Epithelial cell of proximal tubule (primary cell): ENCODE measurements at places on chromosomes 13 and 19. TPM values are rescaled to one million over a fixed set of nuclear protein-coding genes. Genes with fewer than 3 reads are reported as not detected.

DNA sequence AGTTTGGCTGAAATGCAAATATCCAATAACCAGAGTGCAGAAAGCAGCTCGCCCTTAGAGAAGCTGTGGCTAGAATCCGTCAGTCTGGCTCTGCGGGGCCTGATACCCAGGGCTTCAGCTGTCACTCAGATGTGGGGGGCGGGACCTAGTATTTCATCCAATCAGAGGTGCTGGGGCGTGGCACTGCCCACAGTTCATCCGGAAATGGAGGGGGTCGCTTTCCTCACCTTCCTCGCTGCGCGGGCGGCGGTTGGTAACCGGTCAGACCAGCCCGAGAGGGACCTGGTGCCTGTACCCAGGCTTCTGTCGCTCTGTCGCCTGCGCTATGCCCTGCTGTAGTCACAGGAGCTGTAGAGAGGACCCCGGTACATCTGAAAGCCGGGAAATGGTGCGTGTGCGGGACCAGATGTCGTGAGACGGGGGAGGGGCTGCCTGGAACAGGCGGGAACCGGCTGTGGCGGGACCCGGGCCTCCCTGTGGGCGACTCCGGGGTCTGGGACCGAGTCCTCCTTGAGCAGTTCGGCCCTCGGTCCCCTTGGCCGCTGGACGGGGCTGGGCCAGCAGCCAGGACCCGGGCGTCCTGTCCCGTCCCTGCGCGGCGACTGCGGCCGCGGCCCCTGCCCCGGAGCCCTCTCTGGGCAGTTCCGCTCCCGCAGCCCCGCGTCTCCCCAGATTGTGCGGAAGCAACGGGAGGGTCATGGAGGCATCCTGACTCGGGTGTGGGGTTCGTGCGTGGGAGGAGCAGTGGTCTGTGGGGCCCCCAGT lies at the start of gene ZNF700:
TSS of gene ZNF700 (plus strand) at position 222 of the 765 bp plus-strand sequence. CDS start at position 326, 104 bp downstream.
- DNase-seq: peak; percentile 61

DNA sequence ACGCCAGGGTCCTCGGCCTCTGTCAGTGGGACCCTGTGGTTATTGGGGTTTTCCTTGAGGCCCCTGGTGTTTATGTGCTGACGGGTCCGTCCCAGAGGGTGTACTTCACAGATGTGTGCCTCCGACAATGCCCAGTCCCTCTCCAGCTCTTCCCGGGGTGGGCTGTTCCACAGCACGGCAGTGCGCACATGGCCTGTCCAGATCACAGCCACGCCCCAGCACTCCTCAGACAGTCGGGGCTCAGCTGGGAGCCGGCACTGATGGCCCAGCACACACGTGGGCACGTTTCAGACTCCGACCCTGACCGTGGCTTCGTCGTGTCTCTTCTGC lies 16.9 kb upstream of the F7 start:
- DNase-seq: no peak

GRCh38 chr13:44165221-44165888 lies 208.3 kb upstream of the SERP2 start:
- DNase-seq: no peak

GRCh38 chr19:11025445-11025844 lies 63.8 kb upstream of the LDLR start:
- no peak for DNase-seq

DNA sequence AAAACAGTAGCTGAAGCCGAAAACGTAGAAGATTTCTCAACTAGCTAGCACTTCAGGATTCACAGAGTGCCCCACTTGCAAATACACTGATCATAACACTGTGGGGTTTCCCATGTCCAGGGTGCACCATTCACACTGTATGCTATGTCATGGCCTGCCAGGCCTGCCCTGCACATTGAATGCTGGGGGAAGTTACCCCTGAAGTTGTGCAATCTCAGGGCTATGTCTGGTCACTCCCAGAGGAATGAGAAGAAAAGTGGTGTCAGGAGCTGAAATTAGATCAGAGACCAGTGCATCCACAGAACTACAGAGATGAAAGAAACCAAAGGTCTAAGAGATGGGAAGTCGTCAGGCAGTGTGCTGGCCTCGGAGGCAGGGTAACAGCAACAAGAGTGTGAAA lies 196.8 kb downstream of the RAP2A start:
- no peak for DNase-seq

The EEF1AKMT1 gene
- 14.6 and 16.0 TPM in 2 replicates for total RNA-seq

DNA sequence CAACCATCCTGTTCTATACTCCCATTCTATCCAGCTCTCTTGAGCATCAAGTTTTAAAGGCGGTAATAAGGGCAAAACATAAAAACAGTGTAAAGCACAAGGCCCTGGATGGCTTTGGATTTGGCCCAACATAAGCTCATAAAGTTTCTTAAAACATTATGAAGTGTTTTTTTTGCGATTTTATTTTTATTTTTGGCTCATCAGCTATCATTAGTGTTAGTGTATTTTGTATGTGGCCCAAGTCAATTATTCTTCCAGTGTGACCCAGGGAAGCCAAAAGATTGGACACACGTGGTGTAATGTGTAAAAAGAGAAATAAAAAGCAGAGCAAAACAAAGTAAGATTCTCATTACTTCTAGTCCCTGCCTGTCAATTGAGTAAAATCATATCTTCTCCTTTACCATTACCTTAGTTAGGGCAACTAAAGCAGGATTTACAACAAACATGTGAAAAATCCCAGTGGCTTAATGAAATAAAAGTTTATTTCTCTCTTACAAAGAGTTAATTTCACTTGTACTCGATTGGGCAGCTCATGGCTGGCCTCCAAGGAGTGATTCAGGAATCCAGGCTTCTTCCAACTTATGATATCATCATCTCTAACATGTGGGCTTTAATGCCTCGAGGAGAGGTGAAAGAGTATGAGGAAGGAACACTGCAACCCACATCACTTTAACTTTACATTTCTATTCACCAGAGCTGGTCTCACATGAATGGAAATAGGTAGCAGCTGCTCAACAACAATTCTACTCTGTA lies 725.2 kb upstream of the SLITRK1 start:
- peak; percentile 55 for DNase-seq

DNA sequence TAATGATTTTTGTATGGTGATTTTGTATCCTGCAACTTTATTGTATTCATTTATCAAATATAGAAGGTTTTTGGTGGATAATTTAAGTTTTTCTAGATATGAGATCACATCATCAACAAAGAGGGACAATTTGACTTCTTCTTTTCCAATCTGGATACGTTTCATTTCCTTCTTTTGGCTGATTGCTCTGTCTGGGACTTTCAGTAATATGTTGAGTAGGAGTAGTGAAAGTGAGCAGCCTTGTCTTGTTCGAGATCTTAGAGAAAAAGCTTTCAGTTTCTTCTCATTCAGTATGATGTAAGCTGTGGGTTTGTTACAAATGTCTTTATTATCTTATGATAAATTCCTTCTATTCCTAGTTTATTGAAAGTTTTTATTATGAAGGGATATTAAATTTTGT lies 352.0 kb upstream of the DACH1 start:
- no peak for DNase-seq

GRCh38 chr13:98959786-98960605 lies 17.9 kb downstream of the DOCK9 start:
- DNase-seq: no peak

DNA sequence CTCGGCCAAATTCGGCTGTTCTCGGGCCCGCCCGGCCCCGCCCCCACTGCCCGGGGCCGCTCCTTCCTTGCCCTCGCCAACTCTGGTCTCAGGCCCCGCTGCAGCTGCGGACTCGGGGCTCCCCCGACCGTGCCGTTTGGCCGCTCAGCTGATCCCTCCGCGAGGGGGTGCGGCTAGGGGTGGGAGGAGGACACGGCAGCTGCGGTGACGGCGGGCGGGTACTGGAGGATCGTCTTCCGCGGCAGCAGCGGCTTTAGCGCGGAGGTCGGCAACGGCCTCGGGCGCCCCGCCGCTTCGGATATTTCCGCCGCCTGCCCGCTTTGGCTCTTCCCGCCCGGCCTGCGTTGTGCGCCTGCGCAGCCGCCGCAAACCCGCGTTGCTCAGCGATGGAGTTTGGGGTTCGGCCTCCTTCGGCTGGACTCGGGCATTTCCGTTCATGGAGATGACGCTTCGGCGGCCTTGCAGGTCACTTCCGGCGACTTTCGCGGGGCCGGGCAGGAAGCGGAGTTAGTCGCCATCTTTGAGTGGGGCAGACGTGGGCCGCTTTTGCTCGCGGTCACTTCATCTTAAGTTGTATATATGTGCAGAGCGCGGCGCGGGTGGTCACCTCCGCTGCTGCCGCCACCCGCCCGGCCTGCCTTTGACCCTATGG lies 338 bp upstream of the UBE2M start:
- DNase-seq: peak; percentile 74

The C2CD4C gene
- 0.12 TPM in 1 of 2 replicates, not detected in the other for total RNA-seq

- DNase-seq: no peak
Measured at GRCh38 chr13:26895081-26895807, 134.7 kb upstream of the GPR12 start.

DNA sequence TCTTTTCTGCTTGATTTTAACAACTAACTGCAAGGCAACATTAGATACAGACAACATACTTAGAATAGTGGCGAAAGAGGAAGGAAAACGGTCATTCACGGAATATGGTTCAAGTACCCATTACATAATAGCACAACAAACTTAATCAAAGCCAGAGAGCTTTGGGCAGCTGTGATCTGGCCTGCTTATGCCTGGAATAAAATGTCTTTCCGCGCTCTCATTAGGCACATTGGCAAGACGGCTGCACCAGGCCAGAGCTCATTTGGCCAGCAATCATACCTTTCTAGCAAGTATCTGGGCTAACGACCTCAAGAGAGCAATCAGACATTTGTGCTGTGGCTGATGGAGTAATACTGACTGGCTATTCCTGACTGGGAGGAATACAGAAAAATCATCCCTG lies 112.8 kb downstream of the NALCN start:
- DNase-seq: no peak

DNA sequence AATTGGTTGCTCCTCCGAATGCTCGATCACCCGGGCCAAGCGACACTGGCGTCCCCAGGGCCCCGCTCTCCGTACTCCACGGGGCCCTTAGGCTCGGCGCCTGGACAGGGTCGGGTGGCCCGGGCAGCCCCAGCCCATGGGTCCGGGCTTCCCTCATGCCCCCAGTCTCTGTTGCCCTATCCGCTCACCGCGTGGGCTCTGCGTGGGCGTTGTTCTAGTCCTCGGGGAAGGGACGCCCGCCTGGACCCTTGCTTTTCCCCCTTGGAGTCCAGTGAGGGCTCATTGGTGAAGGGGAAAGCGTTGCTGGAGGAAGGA lies 1.3 kb downstream of the TDRD12 start:
- no peak for DNase-seq

The SOX1 gene
- total RNA-seq: not detected in 2 replicates

DNA sequence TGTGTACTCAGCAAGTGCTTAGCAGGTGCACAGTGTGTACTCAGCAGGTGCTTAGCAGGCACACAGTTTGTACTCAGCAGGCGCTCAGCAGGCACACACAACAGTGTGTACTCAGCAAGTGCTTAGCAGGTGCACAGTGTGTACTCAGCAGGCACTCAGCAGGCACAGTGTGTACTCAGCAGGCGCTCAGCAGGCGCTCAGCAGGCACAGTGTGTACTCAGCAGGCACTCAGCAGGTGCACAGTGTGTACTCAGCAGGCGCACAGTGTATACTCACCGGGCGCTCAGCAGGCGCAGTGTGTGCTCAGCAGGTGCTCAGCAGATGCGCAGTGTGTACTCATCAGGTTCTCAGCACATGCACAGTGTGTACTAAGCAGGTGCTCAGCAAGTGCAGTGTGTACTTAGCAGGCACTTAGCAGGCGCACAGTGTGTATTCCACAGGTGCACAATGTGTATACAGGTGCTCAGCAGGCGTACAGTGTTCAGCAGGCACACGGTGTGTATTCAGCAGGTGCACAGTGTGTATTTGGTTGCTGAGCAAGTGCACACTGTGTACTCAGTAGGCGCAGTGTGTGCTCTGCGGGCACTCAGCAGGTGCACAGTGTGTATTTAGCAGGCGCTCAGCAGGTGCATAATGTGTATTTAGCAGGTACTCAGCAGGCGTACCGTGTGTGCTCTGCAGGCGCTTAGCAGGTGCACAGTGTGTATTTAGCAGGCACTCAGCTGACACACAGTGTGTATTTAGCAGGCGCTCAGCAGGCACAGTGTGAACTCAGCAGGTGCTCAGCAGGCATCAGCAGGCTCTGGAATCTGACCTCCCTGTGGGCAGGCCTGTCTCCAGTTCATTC lies 15.1 kb downstream of the CRTC1 start:
- no peak for DNase-seq

GRCh38 chr13:42905579-42905978 lies 86.5 kb downstream of the EPSTI1 start:
- DNase-seq: no peak

- no peak for DNase-seq
Measured at GRCh38 chr19:35858311-35858710, 1.6 kb downstream of the KIRREL2 start.

- no peak for DNase-seq
Measured at GRCh38 chr13:21297447-21297846, 121.0 kb downstream of the MRPL57 start.

GRCh38 chr19:41263042-41263849 lies 926 bp upstream of the HNRNPUL1 start:
- peak; percentile 10 for DNase-seq

The OR7A17 gene
- not detected in 2 replicates for total RNA-seq

DNA sequence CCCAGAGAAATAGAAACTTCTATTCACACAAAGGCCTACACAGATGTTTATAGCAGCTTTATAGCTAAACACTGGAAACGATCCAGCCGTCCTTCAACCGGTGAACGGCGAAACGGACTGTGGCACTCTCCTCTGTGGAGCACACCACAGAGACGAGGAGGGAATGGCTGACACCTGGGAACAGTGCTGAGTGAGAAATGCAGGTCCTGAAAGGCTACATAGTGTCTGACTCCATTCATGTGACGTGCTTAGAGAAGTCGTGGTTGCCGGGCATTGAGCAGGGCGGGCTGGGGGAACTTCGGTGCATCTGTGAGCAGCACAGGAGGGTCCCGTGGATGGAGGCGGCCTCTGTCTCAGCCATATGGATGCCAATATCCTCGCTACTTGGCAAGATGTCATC lies 3.1 kb upstream of the GRK1 start:
- no peak for DNase-seq

DNA sequence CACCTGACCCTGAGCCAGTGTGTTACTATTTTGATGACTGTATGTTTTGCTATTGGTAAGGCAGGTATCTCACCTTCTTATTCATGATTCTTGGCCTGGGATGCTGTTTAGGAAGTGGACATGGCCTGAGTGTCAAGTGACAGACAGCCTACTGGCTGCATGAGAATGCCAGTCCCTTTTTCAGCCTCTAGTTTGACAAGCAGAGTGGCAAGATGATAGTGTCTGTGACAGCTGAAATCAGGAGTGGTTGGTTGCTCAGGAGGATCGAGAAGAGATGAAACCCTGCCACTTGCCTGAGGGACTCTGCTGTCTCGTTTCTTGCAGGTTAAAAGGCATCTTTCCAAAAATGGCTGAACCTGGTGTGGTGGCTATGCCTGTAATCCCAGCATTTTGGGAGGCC lies 7.1 kb upstream of the ELOF1 start:
- no peak for DNase-seq

- DNase-seq: no peak
Measured at GRCh38 chr19:2249880-2250765, 1.0 kb downstream of the AMH start.

- peak; percentile 13 for DNase-seq
Measured at GRCh38 chr13:33918199-33918932, 100.4 kb downstream of the RFC3 start.

The RASIP1 gene
- total RNA-seq: 3.5 and 6.9 TPM in 2 replicates

- DNase-seq: no peak
Measured at GRCh38 chr13:75761369-75761768, 125.2 kb downstream of the LMO7 start.

The MAG gene
- total RNA-seq: 3.8 TPM in 1 of 2 replicates, not detected in the other
